ENCODE measurements at places on chromosomes 5 and 9.

GRCh38 chr9:78756813-78757510, 460.0 kb downstream of the PSAT1 start:
- DNase-seq = no peak

DNA sequence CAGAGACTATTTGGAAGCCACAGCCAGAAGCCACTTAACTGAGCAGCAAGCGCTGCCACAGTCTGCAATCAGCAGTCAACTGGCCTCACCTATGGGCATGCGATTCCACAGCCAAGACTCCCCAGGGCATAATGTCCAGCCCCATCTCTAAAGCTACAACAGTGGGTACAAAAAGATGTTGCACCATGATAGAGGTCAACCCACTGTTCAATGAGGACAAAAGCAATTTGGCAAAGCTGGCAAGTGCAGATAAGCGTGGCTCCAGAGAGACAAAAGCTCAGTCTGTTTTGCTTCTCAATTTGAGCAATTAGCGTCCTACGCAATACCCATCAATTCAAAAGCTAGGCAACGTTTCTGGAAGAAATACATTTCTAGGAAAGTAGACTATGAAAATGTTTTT, 3.2 kb downstream of the TAS2R1 start:
- DNase-seq = no peak

DNA sequence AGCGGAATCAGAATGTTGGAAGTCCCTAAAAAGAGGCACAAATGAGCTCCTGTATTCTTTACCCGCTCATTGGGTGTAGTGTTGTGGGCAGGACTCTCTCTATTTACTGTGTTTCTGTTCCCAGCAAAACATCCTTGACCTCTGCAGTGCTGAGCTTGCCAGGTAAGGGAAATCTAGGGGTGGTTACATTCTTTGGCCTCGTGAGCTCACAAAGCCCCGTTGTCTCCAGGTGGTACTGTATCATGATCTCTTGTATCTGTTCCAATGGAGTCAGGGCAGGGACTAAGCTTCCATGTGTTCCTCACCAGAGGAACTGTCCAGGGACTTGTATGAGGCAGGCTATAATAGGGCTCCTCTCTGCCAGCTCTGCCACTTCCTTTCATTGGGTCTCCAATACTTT, 11.8 kb upstream of the IFNA14 start:
- DNase-seq = no peak

- DNase-seq = no peak
Observed at GRCh38 chr5:54281960-54282692, 28.2 kb downstream of the ARL15 start.

DNA sequence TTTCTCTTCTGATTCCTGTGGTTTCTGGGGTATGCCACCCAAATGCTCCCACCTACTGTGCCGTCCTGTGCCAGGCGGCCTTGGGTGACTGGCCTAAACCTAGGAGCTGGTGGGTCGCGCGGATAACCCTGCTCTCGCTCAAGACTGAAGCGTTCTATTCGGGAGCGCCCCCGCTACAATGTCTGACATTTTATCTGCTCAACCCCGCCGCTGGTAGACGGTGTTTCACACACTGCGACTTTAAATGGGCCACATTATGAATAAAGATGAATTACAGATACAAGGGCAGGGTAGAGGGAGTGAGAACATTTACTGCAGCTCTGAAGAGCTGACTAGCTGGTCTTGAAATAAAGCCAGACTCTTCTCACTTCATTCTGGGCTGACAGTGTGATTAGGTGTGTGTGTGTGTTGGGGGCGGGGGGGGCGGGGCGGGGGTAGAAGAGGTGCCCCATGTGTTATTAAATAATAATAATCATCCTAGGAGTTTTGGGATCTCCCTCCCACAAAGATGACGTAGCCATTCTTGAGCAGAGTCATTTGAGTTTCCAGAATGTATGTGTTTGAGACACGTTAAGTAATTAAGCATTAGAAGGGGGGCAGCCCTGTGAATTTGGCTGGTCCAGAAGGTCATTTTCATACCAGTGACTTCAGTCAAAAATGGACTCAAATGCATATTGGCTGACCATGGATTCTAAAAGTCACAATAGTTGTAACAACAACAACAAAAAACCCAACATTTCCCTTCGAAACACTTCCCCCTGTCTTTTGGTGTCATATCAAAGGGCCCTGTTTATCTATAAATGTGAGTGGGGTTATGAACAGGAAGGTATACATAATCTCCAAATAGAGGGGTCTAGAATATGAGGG, 1.0 kb upstream of the PTCH1 start:
- no peak for DNase-seq

- no peak for DNase-seq
Observed at GRCh38 chr9:34446951-34447350, 11.4 kb downstream of the FAM219A start.

- no peak for DNase-seq
Observed at GRCh38 chr9:129556491-129557191, 64.3 kb downstream of the C9orf50 start.

- DNase-seq = peak; percentile 59
Observed at GRCh38 chr9:133184971-133185370, 21.3 kb upstream of the GBGT1 start.

- peak; percentile 91 for DNase-seq
Observed at GRCh38 chr5:93421468-93421867, 159.6 kb downstream of the NR2F1-AS1 start.

- no peak for DNase-seq
Observed at GRCh38 chr9:27768781-27769180, 195.5 kb upstream of the C9orf72 start.

- DNase-seq = no peak
Observed at GRCh38 chr5:124237206-124237695, 509.2 kb downstream of the ZNF608 start.

GRCh38 chr9:107363516-107364152, 80.6 kb downstream of the RAD23B start:
- no peak for DNase-seq

DNA sequence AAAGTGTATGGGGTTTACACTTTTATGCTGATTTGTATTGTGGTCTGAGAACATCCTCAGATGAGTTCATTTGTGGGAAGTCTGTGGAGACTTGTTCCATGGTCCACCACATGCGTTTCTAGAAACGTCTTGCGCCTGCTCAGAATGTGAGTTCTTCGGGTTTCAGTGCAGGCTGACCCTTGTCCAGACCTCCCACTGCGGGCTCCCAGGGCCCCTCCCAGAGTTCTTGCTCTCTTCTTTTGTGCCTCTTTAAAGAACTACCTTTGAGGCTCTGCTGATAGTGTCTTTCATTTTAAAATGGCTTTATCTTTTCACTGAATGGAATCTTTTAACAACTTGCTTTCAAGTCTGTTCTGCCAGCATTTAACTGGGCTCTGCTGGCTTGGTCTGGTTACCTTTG, 17.6 kb downstream of the NDUFS6 start:
- no peak for DNase-seq

DNA sequence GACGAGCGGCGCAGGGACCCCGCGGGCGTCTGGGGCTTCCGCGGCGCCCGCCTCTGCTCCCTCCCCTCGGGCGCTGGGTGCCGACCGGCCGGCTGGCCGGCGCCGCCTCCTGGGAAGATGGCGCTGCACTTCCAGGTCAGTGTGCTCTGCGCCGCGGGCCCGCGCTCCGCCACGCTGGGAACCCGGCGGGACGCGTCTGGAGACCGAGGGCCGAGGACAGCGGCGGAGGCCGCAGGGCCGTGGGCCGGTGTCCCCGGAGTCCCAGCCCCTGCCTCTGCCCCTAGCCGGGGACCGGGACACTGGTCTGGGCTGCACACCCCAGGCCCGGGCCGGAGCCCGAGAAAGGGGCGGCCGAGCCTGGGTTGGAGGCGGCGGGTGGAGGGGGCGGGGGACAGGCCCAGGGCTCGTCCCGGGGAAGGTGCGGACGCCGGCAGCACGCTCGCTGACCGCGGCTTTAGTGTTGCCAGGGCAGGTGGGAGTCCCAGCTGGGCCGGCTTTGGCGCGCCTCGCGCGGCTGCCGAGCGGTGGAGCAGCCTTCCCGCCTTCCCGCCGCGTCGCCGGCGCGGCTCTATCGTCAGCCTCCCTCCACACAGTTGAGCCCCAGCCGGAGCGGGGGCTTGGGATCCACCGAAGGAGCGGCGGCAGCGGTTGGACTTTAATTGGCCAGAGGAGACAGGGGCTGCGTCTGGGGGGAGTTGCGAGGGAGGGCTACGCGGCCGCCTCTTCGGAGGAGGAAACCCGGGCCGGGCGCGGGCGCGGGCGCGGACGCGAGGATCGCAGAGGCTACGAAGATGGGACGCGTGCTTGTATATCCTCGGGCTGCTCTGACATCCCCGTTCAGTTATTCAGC, at the start of gene RANBP17:
Gene RANBP17 (plus strand): TSS at position 102 of the 850 bp plus-strand sequence.
- no peak for DNase-seq

GRCh38 chr9:97445119-97445701, 33.3 kb downstream of the TDRD7 start:
- DNase-seq = no peak

DNA sequence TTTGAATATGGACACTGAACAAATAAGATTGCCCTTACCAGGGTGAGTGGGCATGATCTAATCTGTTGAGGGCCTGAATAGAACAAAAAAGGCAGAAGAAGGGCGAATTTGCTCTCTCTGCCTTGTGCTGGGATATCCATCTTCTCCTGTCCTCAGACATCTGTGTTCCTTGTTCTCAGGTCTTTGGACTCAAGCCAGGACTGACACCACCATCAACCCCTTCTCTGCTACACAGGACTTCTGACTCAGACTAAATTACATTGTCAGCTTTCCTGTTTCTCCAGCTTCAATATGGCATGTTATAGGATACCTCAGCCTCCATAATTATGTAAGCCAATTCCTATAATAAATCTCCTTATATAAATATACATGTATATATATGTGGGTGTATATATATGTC, 40.8 kb upstream of the SLCO6A1 start:
- DNase-seq = peak; percentile 78
